NCI-H187 (cell line): ENCODE measurements at places on chromosomes 2 and 18.

DNA sequence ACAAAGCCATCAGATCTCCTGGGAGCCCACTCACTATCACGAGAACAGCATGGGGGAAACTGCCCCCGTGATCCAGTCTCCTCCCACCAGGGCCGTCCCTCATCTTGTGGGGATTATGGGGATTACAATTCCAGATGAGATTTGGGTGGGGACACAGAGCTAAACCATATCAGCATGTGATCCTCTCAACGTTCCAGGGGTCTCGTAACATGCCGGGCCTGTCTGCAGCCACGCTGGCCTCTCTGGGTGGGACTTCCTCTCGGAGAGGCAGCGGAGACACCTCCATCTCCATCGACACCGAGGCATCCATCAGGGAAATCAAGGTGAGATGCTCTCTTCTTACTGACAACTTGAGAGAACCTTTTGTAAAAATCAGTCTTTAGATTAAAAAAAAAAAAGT lies 49.6 kb upstream of the RBM44 start:
- no peak for DNase-seq

- no peak for DNase-seq
Observed at GRCh38 chr2:100422320-100423055, 5.0 kb upstream of the CHST10 start.

GRCh38 chr2:153386481-153386897 lies 92.1 kb downstream of the RPRM start:
- no peak for DNase-seq

GRCh38 chr2:160194351-160194750 lies 5.7 kb downstream of the ITGB6 start:
- no peak for DNase-seq

GRCh38 chr2:42659609-42660008 lies 91.2 kb downstream of the MTA3 start:
- DNase-seq = no peak

- no peak for DNase-seq
Observed at GRCh38 chr18:74836296-74837139, 238.8 kb downstream of the ZNF407 start.

- DNase-seq = no peak
Observed at GRCh38 chr18:449374-449773, 51.1 kb downstream of the COLEC12 start.

- DNase-seq = no peak
Observed at GRCh38 chr2:189952536-189953109, 109.9 kb downstream of the MSTN start.

- no peak for DNase-seq
Observed at GRCh38 chr18:10526561-10526949, 728 bp downstream of the NAPG start.

GRCh38 chr18:69469444-69469919 lies 68.8 kb downstream of the DOK6 start:
- DNase-seq = no peak

DNA sequence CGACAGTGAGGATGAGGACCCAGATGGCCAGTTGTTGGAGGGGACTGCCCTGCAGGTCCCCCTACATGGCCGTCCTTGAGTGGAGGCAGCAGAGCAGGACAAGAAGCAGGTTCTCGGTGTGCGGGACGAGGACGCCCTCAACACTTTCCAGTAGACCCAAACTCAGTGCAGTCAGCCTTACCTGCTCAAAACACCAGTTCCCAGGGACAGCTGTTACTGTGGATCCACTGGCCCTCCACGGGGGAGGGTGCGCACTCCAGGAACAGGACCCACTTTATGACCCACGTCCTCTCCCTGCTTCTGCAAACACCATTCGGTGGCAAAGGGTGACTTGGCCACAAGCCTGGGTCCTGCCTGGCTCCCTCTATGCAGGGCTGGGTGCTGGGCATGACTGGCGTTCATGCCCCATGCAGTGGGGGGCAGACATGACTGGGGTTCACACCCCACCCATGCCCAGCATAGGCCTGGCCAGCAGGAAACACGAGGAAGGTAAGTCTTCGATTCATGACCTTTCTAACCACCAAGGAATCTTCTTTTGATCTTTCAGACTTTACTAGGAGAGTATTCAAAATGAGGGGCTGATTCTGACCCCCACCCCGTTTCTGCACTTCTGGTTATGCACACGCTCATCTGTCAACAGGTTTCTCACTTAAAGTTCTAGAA lies 233.7 kb downstream of the HDAC4 start:
- DNase-seq = no peak

GRCh38 chr18:8959551-8960135 lies 142.9 kb upstream of the NDUFV2 start:
- no peak for DNase-seq

DNA sequence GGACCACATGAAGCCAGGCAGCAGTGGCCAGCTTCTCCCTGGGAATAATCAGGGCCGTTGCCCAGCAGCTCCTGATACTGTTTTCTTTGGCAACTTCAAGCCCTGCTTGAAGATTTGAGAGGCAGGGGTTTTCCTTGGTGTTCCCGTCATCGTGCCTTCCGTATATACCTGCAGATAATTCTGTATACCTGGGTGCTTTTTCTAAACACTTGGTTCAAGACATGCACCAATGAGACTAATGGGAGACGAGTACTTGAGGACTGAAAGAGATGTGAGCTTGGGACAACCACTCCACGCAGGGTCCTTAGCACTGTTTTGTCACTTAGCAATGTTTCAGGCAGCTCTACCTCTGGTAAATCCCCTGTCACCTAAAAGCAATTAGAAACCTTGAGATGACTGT lies 118.8 kb downstream of the RTN4 start:
- DNase-seq = no peak

DNA sequence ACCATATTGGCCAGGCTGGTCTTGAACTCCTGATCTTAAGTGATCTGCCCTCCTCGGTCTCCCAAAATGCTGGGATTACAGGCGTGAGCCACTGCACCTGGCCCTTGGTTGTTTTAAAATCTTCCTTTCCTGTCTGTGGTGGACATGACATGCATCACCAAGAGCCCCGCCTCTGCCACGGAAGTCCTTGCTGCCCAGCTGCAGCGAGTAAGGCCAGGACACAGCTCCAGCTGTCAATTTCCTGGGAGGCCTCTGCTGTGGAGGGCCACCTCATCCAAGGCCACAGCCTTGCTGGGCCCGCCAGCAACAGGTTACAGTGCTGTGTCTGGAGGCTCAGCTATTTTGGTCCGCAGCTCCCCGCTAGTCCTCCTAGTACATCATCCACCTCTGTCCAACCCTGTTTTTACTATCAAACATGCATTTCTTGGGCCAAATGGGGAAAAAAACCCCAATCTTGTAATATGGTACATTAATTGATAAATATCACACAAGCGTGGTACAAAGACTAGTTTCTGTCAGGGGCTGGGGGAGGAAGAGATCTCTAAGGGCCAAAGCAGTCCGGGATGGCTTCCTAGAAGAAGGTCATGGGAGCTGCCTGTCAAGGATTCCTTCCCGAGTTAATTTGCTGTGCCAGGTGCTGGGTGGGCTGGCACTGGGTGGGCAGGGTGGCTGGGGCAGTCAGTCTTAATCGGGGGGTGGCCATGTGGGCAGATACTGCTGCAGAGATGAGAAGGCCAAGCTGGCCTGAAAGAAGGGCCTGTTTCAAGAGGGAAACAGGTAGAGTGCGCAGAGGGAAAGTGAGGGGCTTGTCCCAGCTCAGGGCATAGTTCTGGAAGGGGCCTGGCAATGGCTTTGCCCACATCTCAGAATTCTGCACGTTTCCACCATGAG lies 100.5 kb downstream of the INHBB start:
- no peak for DNase-seq

DNA sequence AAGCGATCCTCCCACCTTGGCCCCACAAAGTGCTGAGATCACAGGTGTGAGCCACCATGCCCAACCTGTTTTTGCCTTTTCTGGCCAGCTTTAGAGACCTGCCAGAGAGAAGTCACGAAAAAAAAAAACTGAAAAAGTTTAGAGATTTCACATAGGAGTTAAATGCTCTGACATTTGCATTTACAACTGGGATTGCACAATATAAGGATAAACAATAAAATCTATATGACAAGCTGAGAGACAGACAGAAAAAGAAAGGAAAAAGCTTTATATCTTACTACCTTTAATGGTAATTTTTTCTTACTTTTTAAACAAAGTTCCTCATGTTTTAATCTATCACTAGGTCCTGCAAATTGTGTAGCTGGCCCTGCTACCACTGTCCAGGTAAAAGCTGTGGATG lies 466.5 kb downstream of the TXNL1 start:
- DNase-seq = no peak

GRCh38 chr2:232533944-232534710 lies 5.4 kb upstream of the CHRNG start:
- DNase-seq = no peak

DNA sequence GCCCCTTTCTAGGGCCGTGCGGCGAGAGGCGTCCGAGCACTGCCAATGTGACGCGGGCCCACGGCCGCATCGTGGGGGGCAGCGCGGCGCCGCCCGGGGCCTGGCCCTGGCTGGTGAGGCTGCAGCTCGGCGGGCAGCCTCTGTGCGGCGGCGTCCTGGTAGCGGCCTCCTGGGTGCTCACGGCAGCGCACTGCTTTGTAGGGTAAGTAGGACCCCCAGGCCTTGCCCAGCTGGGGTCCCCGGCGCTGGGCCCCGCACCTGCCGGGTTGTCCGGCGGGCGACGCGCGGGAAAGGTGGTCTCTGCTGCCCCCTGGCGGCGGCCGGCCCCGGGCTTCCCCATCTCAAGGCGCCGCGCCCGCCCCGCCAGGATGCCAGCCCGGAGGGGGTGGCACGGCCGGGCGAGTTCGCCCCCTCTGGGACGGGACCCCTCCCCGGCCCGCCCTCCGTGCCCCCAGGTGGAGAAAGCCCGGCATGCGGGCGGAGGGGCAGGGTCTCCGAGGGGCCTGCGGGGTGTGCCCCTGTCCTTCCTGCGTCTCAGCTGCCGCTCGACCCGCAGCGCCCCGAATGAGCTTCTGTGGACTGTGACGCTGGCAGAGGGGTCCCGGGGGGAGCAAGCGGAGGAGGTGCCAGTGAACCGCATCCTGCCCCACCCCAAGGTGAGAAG lies 1.9 kb downstream of the PRSS56 start:
- no peak for DNase-seq

- no peak for DNase-seq
Observed at GRCh38 chr2:20425371-20425881, 21.4 kb upstream of the RHOB start.

GRCh38 chr2:230068651-230069055 lies at the start of gene SLC16A14:
TSS of gene SLC16A14 (minus strand) at chr2:230068924. CDS start at chr2:230059352, 9,572 bp downstream.
- DNase-seq = peak; percentile 42

DNA sequence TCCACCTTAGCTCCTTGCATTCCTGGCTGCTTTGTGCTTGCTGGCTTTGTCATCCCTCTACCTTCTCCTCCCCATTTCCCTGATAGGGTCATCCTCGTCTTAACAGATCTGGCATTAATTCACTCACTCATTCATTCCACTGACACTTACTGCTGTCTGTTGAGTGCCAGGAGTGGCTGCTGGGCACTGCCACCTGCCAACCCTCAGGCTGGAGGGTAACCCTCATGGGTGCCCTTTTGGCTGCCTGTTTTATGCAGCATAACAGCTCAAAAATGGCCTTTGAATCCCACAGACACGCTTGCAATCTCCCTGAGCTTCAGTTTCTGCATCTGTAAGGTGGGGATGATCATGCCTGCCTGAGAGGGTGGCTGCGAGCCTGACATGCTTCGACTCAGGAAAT lies 25.2 kb downstream of the FHOD3 start:
- DNase-seq = no peak

DNA sequence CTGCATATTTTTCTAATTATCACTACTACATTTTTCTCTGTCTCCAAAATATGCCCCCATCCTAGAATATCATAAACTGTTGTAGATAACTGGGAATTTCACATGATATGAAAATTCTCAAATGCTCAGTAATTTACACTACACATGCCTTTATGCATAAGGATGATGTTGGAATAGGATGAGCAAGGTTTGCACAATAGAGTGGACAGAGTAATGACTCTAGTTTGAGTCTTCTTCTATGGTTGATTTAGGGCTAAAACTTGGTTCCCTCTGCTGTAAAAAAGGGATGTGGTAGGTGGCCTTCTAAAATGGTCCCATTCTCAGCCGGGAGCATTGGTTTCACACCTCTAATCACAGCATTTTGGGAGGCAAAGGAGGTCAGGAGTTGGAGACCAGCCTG lies 129.9 kb downstream of the BCL11A start:
- no peak for DNase-seq

GRCh38 chr2:174218773-174219172 lies 29.6 kb downstream of the OLA1 start:
- no peak for DNase-seq

GRCh38 chr2:16773080-16773713 lies 107.6 kb upstream of the CYRIA start:
- DNase-seq = no peak

GRCh38 chr18:62152844-62153243 lies 34.0 kb downstream of the PIGN start:
- DNase-seq = no peak

- DNase-seq = no peak
Observed at GRCh38 chr2:4937550-4937949, 754.6 kb upstream of the SOX11 start.

GRCh38 chr2:66661253-66662173 lies 226.6 kb downstream of the MEIS1 start:
- DNase-seq = no peak

GRCh38 chr2:12046641-12047040 lies 300.2 kb downstream of the LPIN1 start:
- no peak for DNase-seq

GRCh38 chr2:21070341-21071257 lies 26.7 kb upstream of the APOB start:
- DNase-seq = no peak

DNA sequence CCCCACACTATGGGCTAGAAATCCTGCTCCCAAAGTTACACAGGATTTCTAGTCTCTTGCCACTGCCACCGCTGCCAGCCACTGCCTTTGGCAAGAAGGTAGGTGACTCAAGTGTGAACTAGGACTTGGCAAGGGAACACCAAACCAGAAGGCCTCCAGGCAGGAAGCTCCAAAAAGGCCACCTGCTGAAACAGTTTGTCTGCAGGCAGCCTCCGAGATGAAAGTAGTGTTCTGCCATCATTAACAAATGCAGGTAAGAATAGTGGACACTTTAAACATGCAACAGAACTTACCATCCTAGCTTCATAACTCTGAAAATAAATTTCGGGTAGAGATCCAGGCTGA lies 3.9 kb downstream of the ANKRD44 start:
- DNase-seq = no peak

DNA sequence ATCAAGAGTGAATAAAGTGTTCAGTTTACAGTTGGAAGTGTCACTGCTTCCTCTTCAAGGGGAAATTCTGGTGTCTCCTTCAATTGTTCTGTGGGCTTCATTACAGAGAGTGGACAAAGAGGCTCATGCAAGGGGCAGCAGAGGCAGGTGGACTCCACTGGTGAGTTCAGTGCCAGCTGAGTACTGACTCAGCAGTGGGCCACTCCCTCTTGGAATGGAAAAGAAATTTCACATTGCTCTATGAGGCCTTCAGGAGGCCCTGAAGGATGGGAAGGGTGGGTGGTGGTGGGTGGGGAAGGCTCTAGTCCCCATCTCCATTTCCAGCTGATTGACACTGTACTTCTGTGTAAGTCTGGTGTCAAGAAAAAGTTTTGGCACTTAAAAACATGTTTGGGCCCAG lies 66.4 kb downstream of the PRELID3A start:
- no peak for DNase-seq

GRCh38 chr2:173831312-173832229 lies 133.6 kb downstream of the SP3 start:
- DNase-seq = no peak
